ENCODE measurements at places on chromosomes 7 and 10.

DNA sequence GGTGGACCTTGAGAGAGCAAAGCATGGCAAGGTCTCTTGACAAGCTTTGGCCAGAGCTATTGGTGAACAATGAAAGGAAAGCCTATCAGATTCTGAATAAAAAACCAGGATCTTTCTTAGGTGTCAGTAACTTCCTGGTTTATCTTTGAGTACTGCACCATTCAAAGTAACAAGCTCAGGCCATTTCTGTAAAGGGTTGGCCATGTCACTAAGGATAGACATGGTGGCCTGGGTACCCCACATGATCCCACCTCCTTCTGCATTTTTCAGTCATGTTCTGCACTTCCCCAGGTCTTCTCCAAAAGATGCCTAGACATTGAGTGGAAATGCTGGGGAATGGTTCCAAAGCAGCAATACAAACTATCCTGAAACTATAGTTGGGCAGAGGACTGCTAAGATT lies 242.0 kb downstream of the ARHGAP12 start:
- no peak for DNase-seq

DNA sequence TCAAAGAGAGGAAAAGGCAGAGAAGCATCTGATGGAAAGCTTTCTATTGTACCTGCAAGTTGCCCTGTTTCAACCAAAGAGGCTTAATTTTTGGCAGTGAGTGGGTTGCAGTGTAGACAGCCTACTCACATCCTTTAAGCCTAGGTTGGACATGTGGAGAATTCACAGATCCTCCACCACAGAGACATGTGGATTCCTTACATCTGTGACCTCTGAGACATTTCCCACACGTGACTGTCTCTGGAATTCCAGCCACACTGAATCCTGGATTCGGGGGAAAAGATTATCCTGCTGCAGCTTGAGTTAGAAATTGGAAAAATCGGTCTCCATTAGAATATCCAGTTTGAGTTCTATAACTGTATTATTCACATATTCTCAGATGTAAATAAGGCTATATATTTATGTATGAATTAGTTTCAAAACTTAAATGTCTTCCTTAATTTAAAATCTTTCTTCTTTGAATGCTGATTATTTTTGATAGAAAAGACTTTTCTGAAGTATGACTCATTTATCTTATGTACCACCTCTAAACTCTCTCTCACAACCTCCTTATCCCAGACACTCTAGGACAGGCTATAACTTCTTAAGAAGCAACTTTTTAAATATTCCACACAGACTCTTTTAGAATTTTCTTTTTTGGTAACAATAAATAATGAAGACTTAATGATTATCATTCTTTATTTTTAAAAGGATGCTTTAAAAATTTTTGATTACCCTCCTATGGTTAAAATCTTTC lies 123.3 kb downstream of the TWIST1 start:
- no peak for DNase-seq

DNA sequence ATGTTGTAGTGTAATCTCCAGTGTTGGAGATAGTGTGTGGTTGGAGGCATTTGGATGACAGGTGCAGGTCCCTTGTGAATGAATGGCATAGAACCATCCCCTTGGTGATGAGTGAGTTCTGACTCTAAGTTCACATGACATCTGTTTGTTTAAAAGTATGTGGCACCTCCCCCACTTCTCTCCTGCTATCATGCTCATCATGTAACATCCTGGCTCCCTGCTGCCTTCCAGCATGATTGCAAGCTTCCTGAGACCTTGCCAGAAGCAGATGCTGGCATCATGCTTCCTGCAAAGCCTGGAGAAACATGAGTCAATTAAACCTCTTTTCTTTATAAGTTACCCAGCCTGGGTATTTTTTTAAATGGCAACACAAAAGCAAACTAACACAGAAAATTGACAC lies 499.0 kb upstream of the SEMA3D start:
- DNase-seq, result no peak

- DNase-seq, result no peak
These were observed 6.6 kb upstream of the GPER1 start for GRCh38 chr7:1081336-1081735.

GRCh38 chr7:105971845-105972244 lies 8.8 kb downstream of the CDHR3 start:
- DNase-seq, result no peak

GRCh38 chr7:123673752-123674398 lies 18.2 kb downstream of the LMOD2 start:
- DNase-seq, result no peak

DNA sequence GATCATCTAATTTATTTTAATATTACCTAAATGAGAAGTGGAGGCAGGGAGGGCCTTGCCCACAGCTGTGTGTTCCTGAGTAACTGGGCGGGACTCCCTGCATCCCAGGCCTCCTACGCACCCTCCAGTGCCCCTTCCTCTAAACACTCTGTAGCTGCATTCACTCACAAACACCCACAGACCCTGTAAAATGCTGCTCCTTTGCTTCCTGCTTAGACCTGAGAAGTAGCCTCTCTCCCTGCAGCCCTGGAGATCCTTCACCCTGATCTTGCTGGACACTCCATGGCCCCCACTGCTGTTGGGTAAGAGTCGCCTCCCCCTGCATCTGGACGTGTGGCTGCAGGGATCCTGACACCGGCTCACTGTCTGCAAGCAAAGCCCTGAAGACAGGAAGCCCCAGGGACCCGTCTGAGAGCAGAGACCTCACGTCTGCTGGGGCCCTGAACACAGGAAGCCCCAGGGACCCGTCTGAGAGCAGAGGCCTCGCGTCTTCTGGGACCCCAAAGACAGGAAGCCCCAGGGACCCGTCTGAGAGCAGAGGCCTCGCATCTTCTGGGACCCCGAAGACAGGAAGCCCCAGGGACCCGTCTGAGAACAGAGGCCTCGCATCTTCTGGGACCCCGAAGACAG lies 589.8 kb downstream of the DNAJB6 start:
- no peak for DNase-seq

GRCh38 chr10:70850097-70850496 lies 34.3 kb downstream of the SGPL1 start:
- no peak for DNase-seq

DNA sequence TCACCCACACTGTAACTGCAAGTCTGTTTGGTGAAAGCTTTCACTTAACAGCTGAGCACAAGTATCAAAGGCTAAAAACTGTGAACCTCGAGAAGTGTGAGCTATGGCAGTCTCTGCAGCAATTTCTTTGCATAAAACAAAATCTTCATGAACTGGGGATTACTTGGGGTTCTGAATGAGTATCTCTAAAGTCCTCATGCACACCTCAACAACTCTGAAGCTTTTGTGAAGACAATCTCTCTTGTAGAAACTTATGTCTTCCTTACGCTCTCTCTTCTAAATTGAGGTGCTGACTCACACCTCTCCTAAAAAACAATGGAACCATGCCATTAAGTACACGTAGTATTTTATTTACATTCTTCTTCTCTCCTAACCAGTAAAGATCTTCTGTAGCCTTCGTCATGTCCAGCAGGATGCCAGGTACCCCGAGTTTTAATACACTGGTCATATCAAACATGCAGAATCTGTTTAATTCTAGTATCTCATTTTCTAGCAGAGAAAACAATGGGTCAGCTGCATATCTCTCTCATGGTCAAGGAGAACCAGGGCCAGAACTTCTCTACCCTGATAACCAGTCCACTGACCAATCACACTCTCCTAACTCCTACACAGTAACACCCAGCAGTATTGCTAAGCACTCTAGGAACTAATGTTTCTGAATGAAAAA lies 76.9 kb downstream of the UBE2H start:
- DNase-seq, result no peak

DNA sequence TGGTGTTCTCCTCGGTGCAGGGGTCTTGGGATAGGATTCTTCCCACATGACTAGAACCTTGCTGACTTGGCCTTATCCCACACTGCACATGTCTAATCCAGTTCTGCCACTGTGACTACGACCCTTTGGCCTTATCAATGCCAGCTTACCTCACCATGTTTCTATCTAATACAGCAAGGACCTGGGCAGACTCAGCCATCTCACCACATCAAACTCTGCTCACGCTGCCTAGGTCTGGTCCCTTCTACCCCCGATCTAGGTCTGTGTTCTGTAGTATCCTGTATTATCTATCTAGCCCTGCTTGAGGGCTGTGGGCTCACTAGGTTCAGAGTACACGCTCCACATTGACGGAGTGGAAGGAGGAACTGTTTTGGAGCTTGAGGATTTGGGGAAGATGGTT lies 282.4 kb downstream of the HPSE2 start:
- DNase-seq, result no peak

DNA sequence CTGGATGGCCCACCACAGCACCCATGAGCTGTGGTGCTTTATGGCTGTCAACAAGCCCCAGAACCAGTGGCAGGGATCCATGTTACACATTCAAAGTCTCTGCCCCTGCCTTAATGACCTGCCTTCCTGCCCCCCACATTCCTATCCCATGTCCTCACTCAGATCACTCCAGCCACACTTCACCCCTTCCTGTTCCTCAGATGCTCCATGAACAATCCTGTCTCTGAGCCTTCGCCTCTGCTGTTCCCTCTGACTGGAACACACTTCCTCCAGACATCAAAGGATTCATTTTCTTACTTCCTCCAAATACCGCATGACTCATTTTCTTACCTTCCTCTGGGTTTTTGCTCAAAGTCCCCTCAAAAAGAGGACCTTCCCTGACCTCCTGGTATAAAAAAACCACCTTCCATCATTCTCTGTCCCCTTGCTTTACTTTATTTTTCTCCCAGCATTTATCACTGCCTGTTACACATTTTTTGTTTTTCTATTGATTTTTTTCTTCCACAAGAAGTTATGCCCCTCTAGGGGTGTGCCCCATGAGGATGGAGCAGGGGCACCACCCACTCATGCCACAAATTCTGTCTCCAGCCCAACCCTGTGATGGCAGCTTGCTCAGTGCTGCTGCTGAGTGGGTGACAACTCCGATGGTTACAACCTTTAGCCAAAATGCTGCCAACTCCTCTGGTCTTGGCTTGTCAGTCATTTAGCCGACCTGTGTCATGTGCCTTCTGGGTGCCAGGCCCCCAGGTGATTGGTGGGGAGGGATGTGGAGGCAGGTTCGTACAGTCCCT lies 18.2 kb downstream of the COL13A1 start:
- no peak for DNase-seq

DNA sequence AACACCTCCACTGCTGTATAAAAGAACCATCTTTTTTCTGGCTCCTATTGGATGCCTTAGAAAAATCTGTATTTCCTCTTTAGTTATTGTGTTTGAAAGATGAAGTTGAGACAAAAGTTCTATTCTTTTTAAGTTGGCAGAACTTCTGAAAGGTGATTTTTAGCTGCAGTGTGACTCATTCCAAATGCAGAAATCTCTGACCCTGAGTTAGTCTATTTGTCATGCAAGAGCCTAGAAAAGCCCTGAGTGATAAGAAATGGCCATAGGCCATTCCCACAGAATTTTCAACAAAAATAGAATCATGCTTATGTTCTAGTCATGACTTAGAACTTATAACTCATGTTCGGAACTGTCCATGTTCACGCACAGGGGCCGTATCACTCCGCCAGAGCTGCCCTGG lies 89.1 kb downstream of the EGFR start:
- no peak for DNase-seq

GRCh38 chr7:15341817-15342216 lies 220.0 kb downstream of the AGMO start:
- DNase-seq, result no peak

DNA sequence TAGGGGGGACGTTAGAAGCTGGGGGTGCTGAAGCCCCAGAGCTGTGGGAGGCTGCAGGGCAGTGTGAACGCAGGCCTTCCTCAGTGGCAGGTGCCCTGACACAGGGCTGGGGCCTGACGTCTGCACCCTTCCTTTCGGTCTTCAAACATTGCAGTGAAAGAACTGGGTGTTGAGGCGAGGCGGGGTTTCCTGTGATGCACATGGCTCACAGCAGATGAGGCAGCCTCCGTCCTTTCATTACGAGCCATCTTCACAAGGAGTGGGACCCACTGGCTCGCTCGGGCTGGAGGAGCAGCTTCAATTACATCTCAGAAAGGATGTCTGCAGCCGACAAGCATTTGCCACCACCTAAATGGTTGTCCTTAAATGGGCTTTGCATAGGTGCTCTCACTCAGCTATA lies 180.3 kb upstream of the SHH start:
- DNase-seq, result no peak

DNA sequence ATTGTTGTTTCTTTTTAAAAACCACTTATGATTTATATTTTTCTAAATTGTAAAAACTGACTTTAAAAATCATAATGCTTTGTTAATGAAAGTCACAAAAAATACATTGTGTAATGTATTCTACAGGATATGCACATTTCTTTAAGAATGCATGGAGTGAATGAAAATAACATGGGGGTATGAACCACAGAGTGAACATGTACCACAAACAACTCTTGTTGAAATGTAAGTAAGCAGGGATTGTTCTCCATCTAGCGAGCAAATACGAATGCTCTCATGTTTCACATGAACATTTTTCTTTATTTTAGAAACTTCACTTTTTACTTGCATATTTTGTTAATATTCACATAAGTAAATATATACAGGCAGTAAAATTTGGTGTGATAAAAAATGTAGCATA lies 35.6 kb upstream of the LAMB4 start:
- DNase-seq, result no peak

- no peak for DNase-seq
These were observed 59.5 kb downstream of the LARP4B start for GRCh38 chr10:871951-872403.

- DNase-seq, result no peak
These were observed 12.1 kb upstream of the CEP41 start for GRCh38 chr7:130452951-130453350.

- DNase-seq, result no peak
These were observed at the start of gene OR2AE1 for GRCh38 chr7:99876933-99877332. TSS of gene OR2AE1 (minus strand) at chr7:99877033. CDS start at chr7:99877033, 0 bp downstream.

DNA sequence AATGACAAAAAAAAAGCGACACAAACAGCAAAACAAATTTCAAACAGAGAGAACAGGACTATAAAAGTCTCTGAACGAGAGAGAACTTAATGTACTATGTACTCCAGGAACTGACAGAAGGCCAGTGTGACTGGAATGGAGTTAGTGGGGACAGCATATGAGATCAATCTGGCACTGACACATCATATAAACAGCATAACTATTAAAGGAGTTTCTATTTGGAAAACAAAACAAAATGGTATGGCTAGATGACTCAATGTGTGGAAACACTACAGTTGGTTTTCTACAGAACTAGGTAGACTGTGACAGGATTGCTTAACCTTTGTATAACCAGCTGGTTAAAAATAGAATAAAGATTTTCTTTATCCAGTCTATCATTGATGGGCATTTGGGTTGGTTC lies 232.9 kb upstream of the KAT6B start:
- no peak for DNase-seq

DNA sequence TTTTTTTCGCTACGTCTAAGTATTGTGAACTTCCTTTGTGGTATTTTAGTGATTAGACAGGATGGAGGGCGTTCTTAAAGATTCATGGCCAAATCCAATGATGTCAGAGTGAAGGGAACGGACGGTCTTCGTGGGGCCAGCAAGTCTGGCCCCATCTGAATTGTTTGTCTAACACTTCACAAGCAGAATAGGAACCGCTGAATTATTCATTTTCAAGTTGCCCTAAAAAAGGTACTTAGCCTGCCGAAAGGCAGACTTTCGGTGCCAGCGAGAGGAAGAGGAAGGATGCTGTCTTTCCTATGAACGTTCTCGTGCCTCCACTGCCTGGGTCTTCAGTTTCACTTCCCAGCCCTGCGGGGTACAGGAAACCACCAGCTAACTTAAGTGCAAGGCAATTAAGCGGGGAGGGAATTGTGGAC lies 145.7 kb upstream of the SH2B2 start:
- DNase-seq, result peak; percentile 17

Measured in CD4-positive, alpha-beta T cell treated with Interleukin-21 for 1 hour (primary cell).